ENCODE measurements at places on chromosomes 5 and 9.

DNA sequence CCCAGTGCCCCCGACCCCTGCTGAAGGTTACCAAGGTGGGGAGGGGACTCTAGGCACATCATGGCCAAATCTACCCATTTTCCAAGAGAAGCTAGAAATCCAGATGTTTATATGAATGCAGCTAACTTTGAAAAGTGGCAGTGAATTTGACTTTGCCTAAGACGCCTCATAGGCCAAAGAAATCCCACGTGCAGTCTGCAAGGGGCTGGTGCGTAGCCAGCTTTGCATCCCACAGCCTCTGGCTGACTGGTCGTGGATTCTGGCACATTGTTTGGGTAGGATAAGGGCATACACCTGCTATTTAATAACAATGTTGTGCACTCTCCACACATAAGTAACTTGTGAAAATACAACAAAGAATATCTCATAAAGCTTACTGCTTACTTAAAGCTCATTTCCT lies 3.5 kb upstream of the GADD45G start:
- DNase-seq = no peak

- no peak for DNase-seq
Observed at GRCh38 chr5:141492168-141492885, 3.4 kb downstream of the PCDHGC5 start.

GRCh38 chr9:99537996-99538395 lies 283.7 kb upstream of the NR4A3 start:
- DNase-seq = no peak

GRCh38 chr5:132425009-132425937 lies 55.8 kb downstream of the SLC22A5 start:
- no peak for DNase-seq

GRCh38 chr5:1130218-1130946 lies 18.5 kb upstream of the SLC12A7 start:
- DNase-seq = no peak

GRCh38 chr9:88391236-88391635 lies 3.0 kb downstream of the SPIN1 start:
- no peak for DNase-seq

DNA sequence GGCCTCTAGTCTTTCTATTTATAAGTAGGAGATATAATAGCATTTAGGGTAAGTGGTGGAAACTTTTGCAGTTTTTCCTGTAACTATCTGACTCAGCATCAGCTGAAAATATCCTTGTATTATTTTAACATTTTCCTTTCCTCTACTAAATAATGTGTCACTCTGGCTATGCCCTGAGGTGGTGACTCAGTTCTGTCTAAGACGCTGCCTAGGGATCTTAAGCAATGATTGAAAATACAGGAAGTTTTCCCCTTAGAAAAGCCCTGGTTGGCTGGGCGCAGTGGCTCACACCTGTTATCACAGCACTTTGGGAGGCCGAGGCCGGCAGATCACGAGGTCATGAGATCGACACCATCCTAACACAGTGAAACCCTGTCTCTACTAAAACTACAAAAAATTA lies 9.3 kb upstream of the EDIL3 start:
- no peak for DNase-seq

- DNase-seq = no peak
Observed at GRCh38 chr5:144406442-144406841, 235.8 kb downstream of the KCTD16 start.

DNA sequence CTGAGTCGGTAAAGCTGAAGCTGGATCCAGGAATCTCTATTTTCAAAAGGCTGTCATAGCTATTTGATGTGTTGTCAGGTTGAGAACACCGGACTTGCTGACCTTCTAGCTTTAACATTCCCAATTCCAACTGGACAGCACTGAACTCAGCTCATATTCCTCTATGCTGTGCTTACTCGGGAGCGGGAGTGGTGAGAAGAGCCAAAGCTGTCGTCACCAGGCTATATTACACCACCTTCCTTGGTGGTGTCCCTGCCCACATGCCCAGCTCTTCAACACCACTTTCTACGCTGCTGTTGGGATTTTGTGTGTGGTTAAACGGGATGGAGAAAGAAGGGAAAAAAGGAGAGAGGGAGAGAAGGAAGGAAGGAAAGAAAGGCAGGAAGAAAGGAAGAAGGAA lies 653.6 kb downstream of the RAB3C start:
- no peak for DNase-seq

DNA sequence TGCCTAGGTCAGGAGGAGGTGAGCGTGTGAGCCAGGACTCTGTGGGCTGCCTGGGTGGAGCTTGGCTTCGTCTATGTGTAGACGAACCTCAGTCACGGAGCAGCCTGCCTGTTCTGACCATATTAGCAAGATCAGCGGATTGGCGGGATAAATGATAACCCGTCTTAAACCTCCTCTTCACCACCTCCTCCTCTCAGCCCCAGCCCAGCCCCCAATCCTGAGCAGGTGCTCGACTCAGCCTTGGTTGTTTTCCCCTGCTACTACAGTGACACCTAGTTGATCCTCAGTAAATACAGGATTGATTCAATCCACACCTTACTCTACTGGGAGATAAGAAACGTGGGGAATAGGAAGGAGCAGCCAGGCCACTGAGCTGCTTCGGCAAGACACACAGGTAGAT lies 286.1 kb downstream of the IRX2 start:
- no peak for DNase-seq

DNA sequence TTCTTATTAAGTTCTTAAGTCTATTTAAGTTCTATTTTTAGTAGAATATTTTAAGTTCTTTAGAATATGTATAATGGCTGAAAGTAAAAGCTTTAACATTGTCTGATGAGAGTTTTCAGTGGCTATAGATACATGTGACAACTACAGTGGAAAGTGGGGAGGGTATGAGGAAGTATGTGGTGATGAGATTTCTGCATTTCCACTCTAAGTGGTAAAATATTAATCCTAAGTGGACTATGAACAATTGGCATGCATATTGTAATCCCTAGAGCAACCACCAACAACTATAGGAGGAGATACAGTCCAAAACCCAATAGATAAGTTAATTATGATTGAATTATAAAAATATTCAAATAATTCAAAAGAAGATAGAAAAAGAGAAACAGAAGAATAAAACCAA lies 183.6 kb downstream of the GADD45G start:
- DNase-seq = no peak

Measured in AG04450 (cell line).